Esophagus muscularis mucosa (tissue), 4 donors: ENCODE measurements at places on chromosomes 12 and 14.

- H3K4me1 ChIP-seq = no peaks in the 10 kb centered on the region
- DNase-seq = no peak
- H3K4me3 ChIP-seq = no peak overlapping the region
- H3K27me3 ChIP-seq = peaks cover 71% of the 10 kb centered on the region
Measured at GRCh38 chr12:130031571-130032189, 127.9 kb upstream of the TMEM132D start.

DNA sequence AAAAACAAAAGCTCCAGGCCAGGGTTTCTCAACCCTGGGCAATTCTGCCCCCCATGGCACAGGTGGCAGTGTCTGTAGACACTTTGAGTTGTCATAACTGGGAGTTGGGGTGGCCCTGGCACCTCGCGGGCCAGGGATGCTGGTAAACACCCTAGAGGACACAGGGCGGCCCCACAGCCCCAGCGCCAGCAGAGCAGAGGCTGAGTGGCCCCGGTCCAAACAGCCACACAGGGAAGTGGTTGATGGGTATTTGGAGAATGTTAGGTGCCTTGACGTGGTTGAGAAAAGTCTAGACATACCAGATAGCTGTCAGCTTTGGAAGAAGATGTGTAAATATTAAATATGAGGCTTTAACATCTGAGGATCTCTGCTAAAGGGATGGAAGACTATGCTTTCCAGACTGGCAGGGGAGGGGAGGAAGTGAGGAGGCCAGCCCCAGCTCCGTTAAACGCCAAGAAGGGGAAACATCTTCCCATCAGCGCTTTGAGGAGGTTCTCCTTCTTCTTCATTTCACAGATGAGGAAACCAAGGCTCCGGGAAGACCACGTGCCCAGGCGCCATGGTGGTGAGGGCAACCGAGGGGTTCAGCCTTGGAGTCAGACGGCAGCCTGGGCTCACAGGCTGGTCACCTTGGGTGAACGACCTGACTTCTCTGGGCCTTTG lies 103.7 kb downstream of the SCARB1 start:
- H3K27ac ChIP-seq = peak overlapping the region; percentile 70
- peaks cover 47% of the 10 kb centered on the region for H3K4me1 ChIP-seq

DNA sequence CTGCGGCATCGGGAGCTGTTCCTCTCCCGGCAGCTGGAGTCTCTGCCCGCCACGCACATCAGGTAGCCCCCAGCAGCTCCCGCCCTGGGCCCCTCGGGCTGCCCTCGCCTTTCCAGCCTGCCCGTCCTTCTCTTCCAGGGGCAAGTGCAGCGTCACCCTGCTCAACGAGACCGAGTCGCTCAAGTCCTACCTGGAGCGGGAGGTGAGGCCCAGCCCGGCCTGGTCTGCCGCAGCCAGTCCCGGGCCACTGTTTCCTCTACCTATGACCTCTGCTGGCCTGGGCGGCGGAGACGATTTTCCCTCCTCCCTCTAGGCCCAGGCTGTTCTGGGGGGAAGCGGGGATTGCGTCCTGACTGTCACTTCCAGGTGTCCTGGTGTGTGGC lies 24.5 kb upstream of the CRIP2 start:
- H3K27me3 ChIP-seq = no peaks in the 10 kb centered on the region
- peaks cover 24% of the 10 kb centered on the region for H3K4me1 ChIP-seq
- H3K27ac ChIP-seq = no peak overlapping the region
- no peak overlapping the region for H3K4me3 ChIP-seq
- peaks cover 22% of the 10 kb centered on the region for H3K36me3 ChIP-seq

DNA sequence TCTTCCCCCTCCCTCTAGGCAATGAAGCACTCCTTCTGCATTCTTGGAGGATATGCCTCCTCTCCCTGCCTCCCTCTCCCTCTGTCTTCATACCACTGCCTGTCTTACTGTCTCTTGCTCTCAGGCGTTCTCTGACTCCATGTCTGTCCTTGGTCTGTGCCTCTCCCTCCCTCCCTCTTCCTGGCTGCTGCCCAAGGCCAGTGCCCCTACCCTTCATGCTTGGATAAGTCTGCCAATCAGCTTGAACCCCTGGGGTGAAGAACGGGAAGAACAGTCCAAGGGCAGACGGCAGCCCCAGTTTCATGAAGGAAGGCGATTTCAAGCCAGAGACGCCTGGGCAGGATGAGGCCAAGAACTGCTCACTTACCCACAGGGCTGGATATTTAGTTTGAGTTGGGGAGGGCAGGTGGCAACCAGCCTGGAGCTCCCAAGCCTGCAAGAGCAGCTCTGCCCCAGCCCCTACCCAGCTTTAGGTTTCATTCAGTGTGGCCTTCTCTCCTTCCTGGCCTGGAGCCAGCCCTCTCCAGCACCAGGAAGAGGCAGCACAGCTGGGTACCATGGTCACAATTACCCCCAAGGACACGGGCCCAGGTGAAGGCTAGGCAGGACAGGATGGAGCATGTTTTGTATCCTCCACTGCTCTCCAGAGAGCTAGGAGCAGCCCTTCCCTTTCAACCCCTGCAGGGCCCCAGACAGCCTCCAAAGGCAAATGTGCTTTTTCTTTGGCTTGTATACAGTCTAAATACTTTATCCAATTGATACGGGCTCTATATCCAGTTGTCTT lies 35.8 kb upstream of the LTBP2 start:
- no peak for DNase-seq
- H3K4me1 ChIP-seq = peaks cover 19% of the 10 kb centered on the region
- no peak overlapping the region for H3K4me3 ChIP-seq
- no peak overlapping the region for H3K27ac ChIP-seq
- H3K27me3 ChIP-seq = peaks cover 4% of the 10 kb centered on the region

DNA sequence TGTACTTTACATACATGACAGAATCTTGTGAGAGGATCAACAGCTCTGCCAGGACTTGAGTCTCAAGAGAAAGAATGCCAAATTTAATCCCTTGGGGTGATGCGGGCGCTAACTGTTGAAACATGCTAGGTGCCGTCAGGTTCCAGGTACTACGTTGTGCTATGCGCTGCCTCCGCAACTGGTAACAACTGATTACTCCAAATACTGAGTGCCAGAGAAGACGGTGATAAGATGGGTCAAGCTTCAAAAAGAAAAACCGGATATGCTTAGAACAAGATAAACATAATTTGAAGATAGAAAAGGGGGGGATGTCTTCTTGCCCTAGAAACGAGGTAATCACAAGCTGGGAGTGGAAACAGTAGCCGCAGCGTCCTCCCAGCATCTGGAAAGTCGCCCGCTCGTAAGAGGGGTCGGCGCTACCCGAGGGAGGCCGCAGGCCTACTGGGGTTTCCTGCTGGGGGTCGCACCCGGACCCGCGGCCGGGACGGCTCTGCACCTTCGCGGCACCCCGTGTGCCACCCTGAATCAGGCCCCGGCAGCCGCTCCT lies 678 bp downstream of the ZBTB25 start:
- no peaks in the 10 kb centered on the region for H3K36me3 ChIP-seq
- peaks cover 55% of the 10 kb centered on the region for H3K4me1 ChIP-seq
- peak overlapping the region; percentile 100 for H3K27ac ChIP-seq
- H3K27me3 ChIP-seq = no peaks in the 10 kb centered on the region
- peak overlapping the region; percentile 89 for H3K4me3 ChIP-seq
- no peak for DNase-seq

- H3K4me3 ChIP-seq = no peak overlapping the region
- H3K36me3 ChIP-seq = no peaks in the 10 kb centered on the region
- DNase-seq = no peak
- H3K4me1 ChIP-seq = peaks cover 5% of the 10 kb centered on the region
- no peak overlapping the region for H3K27ac ChIP-seq
- peaks cover 4% of the 10 kb centered on the region for H3K27me3 ChIP-seq
Measured at GRCh38 chr12:104462931-104463339, 6.2 kb downstream of the CHST11 start.

DNA sequence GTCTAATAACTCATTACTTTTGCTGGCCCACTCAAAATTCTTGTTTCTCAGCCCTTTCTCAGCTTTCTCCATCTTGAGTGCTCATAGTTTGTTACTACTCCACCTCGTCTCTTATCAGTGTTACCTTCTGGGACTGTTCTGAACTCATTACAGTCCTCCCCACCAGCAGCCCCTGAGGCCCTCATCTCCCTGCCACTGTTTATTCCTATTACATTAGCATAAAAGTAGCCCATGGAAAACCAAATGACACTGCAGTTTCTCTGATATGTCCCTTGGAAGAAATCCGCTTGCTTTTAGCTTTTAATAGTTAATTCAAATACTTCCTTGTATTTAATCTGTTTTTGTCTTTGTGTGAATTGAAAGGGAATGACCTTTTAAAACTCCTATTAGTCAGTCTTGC lies 7.6 kb downstream of the AKAP6 start:
- H3K27me3 ChIP-seq = no peaks in the 10 kb centered on the region
- no peaks in the 10 kb centered on the region for H3K36me3 ChIP-seq
- DNase-seq = no peak

GRCh38 chr14:64463195-64463594 lies 2.1 kb upstream of the AKAP5 start:
- DNase-seq = no peak
- peaks cover 9% of the 10 kb centered on the region for H3K36me3 ChIP-seq
- peaks cover 5% of the 10 kb centered on the region for H3K4me1 ChIP-seq
- H3K4me3 ChIP-seq = no peak overlapping the region
- H3K27me3 ChIP-seq = no peaks in the 10 kb centered on the region

GRCh38 chr12:119412811-119413794 lies 78.6 kb downstream of the CCDC60 start:
- H3K4me1 ChIP-seq = peaks cover 26% of the 10 kb centered on the region
- H3K4me3 ChIP-seq = no peak overlapping the region
- no peaks in the 10 kb centered on the region for H3K36me3 ChIP-seq
- H3K27me3 ChIP-seq = no peaks in the 10 kb centered on the region
- peak; percentile 94 for DNase-seq
- H3K27ac ChIP-seq = peak overlapping the region; percentile 20

DNA sequence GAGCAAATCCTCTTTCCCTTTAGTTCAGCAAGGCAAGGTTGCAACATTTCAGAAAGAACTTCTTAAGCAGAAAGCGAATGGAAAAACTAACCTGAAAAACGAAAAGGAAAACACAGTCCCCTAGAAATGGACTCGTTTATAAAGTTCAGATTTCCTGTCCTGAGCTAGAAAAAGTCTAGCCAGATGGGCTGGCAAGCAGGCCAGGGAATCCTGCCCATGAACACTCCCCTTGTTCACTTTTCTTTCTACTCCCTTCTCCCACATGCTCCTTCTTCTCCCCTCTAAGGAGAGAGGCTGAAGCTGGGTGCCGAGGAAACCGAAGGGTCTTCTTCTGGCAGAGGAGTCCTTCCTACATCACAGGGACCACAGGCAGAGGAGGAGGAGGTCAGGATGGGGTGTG lies 27.1 kb downstream of the LTBP2 start:
- H3K36me3 ChIP-seq = no peaks in the 10 kb centered on the region
- no peak for DNase-seq
- H3K27me3 ChIP-seq = no peaks in the 10 kb centered on the region
- H3K4me3 ChIP-seq = no peak overlapping the region
- peaks cover 41% of the 10 kb centered on the region for H3K4me1 ChIP-seq

DNA sequence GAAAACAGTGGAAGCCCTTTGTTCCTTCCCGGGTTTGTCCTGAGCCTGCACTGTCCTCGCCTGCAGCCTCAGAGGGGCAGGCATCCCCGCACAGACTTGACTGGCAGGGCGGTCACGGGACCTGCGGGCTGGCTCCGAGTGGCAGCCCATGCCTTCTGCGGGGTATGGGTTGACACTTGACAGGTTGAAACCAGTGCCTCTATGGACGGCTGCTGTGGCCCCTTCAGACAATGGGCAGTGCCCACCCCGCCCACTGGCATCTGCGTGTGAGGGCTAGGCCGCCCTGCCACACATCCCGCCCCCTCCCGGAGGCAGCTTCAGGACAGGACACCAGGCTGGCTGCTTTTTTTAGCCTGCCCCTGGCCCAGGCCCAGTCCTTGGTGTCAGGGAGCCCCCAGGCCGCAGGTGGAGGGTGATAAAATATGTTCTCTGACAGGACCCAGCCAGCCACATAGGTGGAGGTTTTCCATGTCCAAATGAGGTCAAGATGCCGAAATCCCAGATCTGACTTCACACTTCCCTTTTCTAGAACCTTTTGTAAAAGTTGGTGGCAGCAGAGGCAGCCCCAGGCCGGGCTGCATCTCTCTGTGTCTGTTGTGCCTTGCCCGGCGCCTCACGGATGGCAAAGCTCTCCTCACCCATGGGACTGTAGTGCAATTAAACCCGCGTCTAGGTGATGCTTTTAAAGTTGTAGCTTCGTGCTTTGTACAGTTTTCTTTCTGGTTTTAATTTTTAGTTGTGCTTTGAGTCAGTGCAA lies 10.0 kb downstream of the ANKRD9 start:
- no peak for DNase-seq
- H3K36me3 ChIP-seq = peaks cover 52% of the 10 kb centered on the region
- no peaks in the 10 kb centered on the region for H3K27me3 ChIP-seq
- no peak overlapping the region for H3K4me3 ChIP-seq
- H3K4me1 ChIP-seq = peaks cover 22% of the 10 kb centered on the region
